ENCODE measurements at places on chromosomes 5 and 9.

DNA sequence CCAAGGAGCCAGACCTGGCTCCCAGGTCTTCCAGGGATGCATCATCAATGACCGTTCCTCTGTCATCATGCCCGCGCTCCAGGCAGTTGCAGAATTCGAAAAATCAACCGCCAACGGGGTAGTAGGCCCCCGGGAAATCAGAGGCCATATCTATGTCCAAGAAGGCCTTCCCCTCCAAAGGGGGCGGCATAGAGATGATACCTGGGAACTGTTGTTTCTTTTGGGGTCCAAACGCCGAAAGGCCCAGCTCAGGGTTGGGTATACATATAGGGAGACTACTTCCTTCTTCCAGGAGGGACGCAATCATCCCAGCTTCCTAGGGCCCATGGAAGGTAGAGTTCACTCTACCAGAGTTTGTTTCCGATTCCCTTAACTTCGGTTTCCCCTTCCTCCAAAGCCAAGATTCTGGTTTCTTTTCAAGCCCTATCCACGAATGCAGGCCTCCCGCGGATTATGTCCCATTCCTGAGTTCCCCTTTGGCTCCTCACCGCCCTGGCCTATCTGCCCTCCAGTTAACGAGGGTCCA, 754 bp downstream of the DCAF12 start:
- DNase-seq, result no peak

- DNase-seq, result no peak
These were observed 19.7 kb downstream of the PTTG1 start for GRCh38 chr5:160441311-160441781.

GRCh38 chr9:130869250-130869649, 27.4 kb downstream of the QRFP start:
- DNase-seq, result no peak

GRCh38 chr9:126157423-126157822, 169.2 kb upstream of the MVB12B start:
- DNase-seq, result peak; percentile 56

DNA sequence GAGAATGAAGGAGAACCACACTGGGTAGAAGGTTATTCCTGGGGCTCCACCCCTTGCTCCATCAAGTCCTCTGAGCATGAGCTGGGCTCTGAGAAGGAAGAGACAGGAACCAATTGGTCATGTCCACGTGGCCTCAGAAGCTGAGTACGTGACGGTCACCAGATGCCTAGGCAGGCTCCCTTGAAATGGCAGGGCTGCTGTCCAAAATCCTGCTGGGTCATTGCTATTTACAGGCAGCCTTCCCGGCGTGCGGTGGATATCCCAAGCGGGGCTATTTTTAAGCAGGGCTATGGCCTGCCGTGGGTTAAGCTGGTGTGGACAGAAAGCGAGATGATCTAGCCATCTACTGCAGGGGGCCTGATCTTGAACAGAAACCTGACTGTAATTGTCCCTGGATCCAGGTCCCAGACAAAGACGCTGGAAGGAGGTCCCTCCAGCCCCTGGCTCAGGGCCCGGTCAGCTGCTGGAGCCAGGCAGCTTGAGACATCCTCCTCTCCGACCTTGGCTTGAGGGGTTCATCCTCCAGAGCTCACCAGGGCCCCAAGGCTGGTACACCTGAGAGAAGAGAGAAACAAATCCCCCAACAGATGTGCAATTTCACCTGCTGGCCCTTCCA, 550 bp upstream of the CKMT2 start:
- no peak for DNase-seq

GRCh38 chr5:13251623-13252376, 692.7 kb downstream of the DNAH5 start:
- no peak for DNase-seq

DNA sequence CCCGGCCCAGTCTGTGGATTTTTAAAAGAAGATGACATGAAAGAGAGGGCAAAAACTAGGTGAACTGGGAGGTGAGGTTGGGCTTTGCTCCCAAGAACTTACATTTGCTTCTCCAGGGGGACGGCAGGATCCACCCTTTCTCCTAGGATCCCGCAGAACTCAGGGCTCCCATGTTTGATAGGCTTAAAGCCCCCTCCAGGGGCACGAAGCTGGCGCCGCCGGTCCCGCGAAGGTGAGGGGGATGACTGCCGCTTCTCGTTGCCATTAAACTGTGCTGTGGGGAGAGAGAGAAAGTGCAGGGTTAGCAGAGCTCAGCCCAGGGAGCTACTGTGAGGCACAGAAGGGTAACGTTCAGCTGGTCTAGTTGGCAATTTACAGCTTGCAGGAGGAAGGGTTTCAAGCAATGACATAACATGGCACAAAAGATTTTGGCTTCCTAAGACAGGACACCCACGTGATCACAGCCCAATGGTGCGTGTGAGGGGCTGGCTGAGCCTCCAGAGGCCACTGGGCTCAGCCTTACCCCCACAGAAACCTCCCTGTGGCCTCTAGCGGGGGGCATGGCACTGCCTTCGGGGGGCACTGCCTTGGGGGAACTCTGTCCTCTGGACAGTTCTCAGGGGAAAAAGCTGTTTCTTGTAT, 52.0 kb upstream of the SLC25A51 start:
- DNase-seq, result no peak

DNA sequence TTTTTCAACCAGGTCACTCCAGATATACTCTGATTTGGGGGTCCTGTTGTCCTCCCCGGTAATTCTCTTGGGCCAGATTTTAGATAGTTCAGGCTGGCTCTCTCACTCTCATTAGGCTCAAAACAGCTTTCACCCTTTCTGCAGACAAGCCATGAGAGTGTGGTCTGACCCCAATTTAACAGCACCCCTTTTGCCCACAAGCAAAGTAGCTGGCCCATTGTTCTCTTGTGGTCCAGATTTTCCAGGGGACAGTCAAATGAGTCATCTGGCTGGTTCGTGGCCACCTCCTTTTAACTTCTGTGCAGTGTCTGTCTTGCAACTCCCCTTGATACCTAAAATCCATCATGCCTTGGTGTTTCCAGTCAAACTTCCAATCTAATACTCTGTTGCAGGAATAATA, 16.5 kb downstream of the BHMT2 start:
- DNase-seq, result no peak

DNA sequence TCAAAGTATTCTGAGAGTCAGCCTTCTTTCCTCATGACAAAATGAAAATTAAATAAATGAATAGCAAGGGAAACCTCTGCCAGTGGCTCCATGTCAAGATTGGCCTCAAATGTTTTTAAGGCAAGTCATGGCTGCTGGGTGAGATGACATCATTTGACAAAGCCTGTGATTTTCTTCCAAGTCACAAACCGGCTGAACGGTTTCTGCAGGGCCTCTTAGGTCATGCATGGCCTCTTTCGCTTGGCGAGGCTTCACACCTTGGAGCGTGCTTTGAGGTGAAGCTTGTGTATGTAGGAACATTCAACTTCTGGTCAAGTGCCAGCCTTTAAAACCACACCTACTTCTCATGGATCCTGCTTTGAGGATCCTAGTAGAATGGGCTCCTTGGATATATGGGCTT, 161.0 kb upstream of the ZNF618 start:
- no peak for DNase-seq

GRCh38 chr9:5846096-5846495, 13.2 kb upstream of the ERMP1 start:
- no peak for DNase-seq

DNA sequence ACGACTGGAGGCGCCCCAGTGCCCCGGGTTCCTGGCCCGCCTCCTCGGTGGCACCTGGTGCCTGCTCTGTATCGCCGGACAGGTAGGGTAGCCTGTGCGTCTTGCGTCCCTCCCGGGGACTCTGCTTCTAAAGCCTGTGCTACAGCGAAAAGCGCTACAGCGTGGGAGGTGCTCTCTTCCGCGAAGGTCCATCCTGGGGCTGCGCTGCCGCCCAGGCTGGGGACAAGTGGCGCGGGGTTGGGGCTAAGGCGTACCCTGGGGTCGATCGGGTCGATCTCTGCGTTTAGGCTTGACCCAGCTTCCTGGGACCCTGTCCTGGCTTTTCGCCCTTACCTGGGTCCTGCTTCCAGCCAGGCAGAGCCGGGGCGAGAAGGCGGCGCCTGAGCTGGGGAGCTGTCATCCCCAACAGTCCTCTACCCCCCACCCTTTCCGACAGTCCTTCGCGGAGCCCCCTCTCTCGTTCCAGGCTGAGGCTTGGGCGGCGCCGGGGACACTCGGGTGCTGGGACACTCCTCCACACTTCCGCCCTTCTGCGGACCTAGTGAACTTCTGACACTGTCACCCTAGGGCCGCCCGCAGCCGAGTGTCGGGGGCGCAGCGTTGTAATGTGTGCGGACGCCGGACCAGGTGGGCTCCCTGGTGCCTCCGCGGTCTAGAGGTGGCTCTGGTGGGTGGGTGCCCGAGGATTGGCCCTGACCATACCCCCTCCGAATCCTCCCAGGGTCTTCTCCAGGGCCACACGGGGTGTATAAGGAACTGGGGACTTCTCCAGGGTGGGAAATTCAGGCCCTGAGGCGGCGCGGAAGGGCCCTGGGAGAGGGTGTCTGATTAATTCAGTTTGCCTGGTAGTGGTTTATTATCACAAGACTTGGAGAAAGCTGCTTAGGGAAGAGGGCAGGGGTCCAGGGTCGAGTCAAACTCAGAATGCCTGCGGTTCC, 328.2 kb downstream of the SH3GL2 start:
- no peak for DNase-seq

DNA sequence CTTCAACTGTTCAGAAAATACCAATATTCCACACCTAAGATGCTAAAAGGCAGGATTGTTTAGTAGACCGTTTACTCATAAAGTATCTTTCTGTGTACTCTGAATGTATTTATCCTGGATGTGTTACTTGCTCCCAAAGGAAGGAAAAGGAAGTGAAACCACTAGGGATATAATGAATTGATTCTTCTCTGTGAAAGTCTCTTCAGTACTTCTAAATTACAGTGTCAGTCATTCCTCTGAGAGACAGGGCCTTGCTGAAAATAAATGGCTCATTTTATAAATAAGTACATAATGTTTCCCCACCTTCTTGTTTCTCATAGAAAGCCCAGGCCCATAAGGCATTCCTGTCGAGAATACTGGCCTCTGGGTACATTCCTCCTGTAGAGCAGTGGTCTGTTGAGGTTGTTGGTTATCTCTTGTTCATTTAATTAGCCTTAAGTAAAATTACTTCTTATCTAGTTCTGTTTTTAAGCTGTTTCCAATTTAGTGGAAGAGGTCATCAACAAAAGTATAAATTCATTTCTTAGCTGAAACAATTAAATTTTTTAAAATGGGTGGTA, 1.6 kb downstream of the HAPLN1 start:
- DNase-seq, result no peak

- DNase-seq, result no peak
These were observed 20.6 kb downstream of the FAM78A start for GRCh38 chr9:131255676-131256197.

DNA sequence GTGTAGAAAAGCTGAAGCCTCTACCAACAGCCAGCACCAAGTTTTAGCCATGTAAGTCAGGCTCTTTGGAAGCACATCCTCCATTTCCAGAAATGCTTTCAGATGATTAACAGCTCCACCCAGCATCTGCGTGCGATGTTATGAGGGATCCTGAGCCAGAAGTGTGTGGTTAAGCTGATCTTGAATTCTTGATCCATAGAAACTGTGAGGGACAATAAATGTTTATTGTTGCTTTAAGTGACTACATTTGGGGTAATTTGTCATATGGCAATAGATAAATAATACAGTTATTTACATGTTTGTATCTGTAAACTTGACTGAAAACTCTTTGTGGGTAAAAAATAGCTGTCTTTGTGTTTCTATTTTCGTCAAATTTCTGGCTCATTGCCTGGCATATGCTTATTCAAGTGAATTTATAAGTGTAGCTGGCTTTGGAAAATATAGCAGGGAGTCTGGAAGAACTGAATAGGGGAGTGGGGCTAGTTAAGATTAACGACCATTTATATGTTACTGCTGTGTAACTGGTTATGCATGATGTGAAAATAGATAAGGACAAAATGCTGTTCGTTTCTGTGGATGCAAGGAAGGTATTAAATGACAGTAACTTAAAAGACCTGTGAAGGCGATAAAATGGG, 234.1 kb downstream of the LRRC70 start:
- no peak for DNase-seq

DNA sequence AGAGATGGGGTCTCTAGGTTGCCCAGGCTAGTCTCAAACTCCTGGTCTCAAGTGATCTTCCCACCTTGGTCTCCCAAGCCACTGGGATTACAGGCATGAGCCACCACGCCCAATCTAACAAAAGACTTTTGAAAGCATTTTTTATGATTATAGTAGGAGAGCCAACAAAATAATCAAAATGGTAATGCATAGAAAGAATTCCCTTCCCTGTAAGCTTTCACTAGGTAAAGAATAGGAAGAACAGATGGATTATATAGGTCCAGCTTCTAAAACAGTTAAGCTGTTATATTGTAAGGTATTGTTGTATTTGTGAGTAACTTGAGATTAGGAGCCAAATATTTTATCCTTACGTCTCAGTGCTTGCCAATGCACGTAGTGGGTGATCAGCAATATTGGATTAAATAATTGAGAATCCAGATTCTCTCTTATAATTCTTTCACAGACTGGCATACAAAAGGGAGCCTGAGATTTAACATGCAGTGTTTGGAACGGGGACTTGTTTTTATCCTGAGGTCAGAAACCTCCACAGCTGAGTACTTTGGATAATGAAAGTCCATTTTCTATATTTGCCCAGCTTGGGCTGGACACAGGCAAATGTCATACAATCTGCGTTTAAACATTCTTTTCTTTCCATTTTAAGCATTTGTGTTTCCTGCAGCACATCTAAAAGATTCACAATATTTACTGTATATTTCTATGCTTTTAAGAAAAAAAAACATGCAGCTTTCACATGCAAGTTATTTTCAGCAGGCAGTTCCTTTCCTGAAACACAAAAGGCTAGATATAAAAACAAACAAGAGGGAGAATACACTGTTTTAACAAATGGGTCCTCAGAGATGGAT, 238.4 kb downstream of the ARRDC3 start:
- DNase-seq, result no peak

DNA sequence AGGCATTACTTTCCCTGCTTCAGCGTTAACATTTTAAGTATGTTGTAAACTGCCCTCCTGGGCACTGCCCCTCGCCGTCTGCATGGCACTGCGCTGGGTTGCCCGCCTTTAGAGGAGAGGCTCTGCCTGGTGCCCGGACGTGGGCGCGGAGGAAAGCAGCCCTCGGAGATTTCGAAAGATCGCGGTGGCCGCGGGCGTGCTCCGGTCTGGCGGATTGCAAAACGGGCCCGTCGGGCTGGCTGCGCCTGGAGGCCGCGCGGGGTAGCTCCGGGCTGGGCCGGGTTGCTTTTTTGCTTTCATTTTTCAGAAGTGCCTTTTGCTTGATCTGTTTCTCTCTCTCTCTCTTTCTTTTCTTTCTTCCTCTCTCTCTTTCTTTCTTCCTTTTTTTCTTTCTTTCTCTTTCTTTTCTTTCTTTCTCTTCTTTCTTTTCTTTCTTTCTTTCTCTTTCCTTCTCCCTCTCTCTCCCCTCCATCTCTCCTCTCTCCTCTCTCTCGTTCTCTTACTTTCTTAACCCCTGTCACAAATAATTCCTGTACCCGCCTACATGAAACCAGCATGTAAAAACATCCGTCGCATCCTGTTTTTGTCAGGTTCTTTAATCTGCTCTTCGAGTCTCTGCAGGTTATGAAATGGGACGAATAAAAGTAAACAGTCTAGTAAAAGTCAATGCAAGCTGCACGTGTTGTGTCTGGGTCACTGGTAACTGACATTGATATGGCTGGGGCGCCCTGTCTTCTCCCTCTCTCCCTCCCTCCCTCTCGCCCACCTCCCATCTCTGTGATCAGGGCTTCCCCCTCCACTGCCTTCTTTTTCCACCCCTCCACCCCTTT, 1.7 kb downstream of the FST start:
- DNase-seq, result no peak

- no peak for DNase-seq
These were observed 156.6 kb downstream of the TLR4 start for GRCh38 chr9:117860849-117861248.

GRCh38 chr9:101229606-101230005, 155.2 kb downstream of the BAAT start:
- no peak for DNase-seq

GRCh38 chr5:76867038-76867437, 17.2 kb downstream of the S100Z start:
- DNase-seq, result no peak
